Upper lobe of right lung (tissue), 1 donor: ENCODE measurements at places on chromosomes 7 and 10.

DNA sequence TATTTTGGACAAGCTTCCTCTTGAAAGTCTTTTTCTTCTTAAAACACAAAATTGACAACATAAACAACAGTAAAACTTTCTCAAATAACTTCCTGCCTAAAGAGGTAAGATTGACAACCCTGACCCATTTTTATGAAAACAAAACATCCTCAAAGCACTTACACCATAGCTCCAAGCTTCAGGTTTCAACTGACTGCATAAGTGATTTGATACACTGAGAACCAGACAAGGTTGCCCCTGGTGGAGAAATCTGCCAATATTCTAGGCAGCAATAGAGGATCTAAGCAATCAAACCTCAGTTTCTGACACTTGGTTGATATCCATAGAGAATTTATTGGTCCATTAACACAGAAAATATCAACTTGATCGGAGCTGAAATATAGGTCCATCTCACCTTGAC lies 147.8 kb downstream of the ELAPOR2 start:
- DNase-seq: no peak

DNA sequence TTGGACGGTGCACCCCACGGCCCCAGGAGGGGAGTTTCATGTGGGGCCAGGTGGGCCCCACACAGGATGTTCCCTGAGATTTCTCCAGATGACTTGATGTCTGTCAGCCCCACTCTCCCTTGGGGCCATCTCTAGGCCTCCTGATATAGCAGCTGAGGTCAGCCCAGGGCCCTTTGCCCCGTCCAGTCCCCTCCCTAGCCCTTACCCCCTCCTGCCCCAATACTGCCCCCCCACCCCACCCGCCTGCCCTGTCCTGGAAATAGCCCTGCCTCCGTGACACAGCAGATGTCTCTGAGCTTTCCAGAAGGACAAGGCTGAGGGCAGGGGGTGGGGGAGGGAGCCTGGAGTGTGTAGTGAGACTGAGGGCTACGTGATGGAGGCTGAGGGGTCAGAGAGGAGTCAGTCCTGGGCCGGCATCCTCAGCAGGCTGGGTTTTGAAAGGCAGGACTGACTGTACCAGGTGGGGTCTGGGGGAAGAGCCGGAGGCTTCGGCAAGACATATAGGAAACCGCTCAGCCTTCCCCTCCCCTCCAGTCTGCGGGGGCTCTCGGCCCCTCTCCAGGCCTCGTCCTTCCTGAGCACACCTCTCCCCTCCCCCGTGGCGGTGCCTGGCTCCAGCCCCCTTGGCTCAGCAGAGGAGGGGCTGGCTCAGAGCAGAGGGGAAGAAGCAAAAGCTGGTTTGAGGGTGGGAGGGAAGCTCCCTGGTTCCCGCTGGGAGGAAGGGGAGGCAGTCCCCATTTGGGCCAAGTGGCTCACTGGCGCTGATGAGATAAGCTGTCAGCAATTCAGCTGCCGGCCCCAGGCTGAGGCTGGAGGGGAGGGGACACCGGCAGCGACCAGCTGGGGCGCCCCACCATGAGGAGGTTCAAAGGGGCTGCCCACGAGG lies 2.0 kb downstream of the FLNC start:
- peak; percentile 60 for DNase-seq

DNA sequence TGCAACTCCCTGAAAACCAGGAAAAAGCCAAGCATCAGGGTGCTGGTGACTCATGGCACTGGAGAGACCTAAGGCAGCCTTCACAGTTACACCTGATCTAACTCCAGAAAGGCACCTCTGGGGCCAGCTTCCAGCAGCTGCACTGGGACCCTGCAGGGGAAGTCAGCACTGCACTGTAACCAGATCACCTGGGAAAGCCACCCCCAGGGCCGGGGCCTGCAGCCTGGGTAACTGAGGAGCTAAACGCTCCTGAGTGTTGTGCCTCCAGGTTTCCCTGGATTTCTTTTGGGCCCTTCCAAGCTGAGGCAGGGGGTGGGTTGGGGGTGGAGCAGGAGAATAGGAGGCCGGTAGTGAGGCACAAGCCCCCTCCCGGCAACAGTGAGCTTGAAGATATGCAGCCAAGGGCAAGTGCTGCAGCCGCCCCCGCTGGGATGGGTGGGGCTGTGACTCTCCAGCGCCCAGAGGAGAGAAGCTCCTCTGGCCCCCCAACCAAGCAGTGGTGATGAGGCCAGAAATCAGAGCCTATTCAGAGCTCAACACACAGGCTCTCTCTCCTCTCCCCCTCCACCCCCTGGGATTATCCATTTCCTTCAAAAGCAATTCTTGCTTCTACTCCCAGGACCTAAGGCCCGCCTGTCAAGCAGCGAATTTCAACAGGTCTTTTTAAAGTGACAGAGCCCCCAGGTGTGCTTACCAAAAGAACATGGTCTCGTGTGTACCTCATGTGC lies 2.6 kb downstream of the CXCL12 start:
- peak; percentile 48 for DNase-seq

DNA sequence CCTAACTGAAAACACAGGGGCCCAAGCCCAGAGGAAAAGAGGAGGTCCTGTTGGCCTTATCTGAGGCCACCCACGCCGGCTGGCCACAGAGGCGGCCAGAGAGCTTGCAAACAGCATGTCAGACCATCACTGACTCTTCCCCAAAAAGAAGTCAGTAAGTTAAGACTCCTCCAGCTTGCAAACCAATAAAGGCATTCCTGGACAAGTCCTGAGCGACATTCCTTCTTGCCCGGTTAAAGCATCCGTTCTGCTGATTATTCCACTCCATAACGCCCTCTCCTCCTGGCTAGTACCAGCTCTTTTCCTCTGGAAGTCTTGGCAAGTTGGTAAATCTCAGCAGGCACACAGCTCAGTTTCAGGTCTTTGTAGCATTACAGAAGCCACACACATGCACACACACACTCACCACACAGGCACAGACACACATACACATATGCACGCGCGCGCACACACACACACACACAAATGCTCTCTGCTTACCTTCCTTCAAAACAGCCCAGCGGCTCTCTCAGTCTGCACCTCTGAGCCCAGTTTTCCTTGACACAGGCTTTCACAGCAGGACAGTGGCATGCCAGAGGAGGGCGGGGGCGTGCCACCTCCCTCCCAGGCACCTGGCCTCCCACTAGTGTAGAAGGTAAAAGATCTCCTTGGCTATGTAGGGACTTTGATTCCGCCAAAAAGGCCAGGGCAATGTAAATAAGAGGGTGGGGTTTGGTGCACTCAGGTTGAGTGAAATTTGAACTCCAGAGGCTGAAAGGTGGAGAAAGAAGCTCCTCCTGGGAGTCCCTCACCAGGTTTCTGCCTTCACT lies 201.4 kb downstream of the TNS3 start:
- peak; percentile 66 for DNase-seq

GRCh38 chr10:54758791-54759190 lies 42.2 kb downstream of the PCDH15 start:
- DNase-seq: no peak

DNA sequence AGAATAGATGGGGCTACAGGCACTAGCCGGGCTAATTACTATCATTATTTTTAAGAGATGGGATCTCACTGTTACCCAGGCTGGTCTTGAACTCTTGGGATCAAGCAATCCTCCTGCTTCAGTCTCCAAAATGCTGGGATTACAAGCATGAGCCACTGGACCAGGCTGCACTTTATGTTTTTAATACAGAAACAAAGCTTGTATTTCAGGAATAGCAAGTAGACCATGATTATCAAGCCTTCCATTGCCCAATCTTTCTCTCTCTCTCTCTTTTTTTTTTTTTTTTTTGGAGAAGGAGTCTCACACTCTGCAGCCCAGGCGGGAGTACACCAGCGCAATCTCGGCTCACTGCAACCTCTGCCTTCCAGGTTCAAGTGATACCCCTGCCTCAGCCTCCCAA lies 75.4 kb downstream of the MDH2 start:
- DNase-seq: no peak

DNA sequence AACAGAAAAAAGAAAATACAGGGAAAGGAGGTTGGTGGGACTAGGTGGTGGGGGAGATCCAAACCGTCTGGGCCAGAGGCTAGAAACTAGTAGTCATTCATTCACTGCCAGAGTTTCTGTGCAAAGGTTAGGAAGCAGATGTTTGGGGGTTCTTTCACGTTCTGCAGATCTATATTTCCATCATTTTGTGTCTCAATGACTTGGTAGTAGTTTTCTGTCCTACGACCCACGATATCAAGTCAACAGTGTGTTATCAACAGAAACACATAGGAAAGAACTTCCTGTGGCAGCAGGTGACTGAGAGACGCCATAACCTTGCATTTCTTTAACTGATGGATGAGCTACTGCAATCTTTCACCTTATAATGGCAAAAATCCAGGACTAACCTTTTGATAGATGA lies 1.8 kb downstream of the CEP55 start:
- DNase-seq: no peak

GRCh38 chr7:143185551-143185950 lies 2.3 kb downstream of the TAS2R39 start:
- DNase-seq: no peak

DNA sequence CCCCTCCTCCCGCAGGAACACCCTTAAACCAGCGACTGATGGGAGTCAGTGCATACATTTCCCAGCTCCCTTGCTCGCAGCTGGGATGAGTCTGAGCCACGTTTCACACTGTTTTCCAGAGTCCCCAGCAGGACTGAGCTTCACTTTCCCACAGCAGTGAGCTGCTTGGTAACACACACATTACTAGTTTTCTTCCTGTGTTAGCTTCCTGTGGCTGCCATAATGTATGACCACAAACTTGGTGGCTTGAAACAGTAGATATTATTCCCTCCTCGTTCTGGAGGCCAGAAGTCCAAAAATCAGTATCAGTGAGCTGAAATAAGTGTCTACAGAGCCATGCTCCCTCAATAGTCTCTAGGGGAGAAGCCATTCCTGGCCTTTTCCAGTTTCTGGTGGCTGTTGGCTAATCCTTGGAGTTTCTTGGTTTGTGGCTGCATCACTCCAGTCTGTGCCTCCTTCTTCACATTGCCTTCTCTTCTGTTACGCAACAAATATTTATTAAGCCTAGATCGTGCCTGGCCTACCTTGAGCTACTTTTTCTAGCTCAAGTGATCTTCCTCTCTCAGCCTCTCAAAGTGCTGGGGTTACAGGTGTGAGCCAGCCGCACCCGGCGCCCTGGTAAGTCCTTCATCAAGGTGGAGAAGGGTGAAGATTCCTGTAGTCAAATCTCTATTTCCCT lies 26.2 kb upstream of the CARD11 start:
- no peak for DNase-seq

DNA sequence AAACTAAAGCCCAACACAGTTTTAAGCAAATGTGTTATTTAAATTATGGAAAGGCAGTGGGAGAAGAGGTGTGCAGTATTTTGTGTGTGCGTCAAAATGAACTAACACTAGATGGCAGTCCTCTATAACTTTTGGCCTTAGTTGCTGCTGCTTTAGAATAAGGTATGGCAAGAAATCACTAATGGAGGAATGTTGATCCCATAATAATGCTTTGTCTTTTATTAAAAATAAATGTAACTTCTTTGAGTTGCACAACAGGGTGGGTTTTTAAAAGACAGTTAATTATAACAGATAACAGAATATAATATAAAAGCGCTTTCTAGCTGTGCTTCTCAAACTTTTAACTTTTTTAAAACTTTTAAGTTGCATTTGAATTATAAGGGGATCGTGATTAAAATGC lies 56.4 kb downstream of the BBS9 start:
- DNase-seq: no peak

- DNase-seq: no peak
Measured at GRCh38 chr7:2663121-2663886, 24.7 kb upstream of the AMZ1 start.

- DNase-seq: no peak
Measured at GRCh38 chr10:130498042-130498441, 361.9 kb downstream of the GLRX3 start.

DNA sequence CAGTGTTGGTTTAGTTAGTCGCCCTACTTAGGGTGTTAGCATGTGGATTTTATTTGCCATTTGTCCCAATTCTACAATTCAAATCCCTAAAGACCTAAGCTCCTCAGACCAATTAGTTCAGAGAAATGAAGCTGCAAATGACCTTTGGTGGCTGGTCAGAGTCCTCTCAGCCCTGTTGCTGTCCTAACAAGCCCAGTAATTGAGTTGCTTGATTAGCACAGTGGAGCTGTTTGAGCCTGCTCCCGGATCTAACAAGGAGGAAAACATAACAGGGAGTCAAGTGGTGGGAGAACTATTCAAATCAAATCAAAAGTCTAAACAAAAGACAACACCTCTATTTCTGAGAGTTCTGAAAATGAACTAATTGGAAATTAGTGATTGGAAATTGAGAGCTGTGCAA lies 22.1 kb downstream of the ZDHHC6 start:
- DNase-seq: no peak

- DNase-seq: no peak
Measured at GRCh38 chr7:24299192-24299591, 15.2 kb downstream of the NPY start.

- DNase-seq: no peak
Measured at GRCh38 chr7:200290-200689, 7.9 kb downstream of the FAM20C start.

- DNase-seq: no peak
Measured at GRCh38 chr10:79298403-79299244, 48.6 kb upstream of the PPIF start.

GRCh38 chr7:73701357-73701995 lies 18.0 kb downstream of the STX1A start:
- no peak for DNase-seq

DNA sequence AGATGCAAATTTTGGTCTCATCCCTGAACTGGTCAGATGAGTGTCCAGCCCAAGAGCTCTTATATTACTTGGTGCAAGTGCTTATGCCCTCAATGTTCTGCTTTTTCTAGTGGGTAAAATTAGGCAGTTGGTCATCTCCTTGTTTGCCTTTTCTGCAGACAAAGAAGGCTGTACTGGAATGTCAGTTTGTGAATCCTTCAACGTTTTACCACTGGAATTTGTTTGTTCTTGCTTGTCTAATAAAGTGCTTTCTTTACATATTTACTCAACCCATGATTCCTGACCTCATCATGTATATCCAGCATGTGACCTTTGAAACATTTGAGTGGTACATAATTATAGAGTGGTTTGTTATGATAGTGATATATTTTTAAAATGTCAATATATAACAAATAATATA lies 232.2 kb upstream of the TEX47 start:
- DNase-seq: no peak

DNA sequence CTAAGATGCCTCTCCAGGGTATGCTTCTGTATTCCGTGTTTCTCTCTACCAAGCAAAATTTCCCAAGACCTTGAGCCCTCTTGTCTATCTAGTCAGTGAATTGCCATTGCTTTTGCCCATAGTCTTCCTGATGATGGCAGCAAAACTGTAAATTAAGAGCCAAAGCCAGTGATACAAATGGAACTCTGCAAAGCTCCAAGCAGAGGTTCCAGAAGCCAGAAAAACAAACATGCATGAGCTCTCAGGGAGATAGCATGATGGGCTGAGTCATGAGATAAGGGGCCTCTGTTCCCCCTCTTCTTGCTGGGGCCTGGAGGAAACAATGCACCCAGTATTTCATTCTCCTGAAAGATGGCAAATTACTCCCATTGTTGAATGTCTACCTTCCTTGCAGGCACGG lies 24.7 kb downstream of the LSMEM1 start:
- DNase-seq: no peak

- DNase-seq: no peak
Measured at GRCh38 chr7:92823042-92823441, 13.3 kb downstream of the CDK6 start.
